Epithelial cell of esophagus (primary cell): ENCODE measurements at places on chromosomes 13 and 19.

DNA sequence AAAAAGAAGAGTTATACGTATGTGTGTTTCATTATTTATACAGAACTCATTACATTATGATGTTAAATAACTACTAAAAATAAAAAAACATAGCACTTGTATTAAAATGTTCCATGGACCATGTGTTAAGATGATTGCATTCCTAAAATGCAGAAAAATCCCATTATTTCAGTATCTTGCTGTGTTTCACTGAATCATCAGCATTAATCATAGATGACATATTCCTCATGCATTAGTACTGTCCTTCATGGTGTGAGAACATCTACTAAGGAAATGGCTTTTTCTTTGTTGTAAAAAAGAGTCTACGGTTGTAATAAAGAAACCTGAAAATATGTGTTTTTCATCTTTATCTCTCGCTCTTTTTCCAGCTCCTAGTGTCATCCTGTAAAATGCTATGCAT is 416.5 kb downstream of the FGF14 start:
- DNase-seq = peak; percentile 22

DNA sequence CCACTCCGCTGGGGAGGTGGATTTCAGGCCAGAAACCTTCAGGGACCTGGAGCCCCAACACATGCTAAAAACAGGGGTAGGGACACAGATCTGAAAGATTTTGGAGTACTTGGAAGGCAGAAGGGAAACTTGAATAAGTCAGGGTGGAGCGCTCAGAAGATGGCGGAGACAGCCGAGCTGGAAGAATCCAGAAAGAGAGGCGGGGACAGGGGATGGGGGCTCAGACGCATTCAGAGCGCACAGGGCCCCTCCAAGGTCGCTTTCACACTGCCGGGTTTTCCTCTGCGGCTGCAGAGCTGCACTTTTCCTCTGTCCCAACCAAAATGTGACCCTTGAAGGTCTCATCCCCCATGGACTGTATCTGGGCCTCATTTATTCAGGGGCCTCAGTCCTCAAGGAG is 56.9 kb downstream of the ERICH4 start:
- no peak for DNase-seq

DNA sequence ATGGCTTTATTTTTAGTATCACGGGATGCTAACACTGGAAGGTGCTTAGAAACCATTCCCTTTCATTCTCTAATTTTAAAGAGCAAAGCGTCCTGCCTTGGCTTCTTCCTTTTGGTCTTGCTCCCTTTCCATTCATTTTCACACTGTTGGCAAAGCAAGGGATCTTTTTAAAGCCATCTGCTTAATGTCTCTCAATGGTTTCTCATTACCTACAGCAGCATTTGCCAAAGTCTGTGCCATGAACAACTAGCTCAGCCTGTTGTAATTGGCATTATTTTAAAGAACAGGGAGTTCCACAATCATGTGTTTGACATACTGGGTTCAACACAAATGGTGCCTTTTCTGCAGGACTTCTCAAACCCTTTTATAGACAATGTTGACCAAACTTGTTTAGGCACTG is 444.3 kb downstream of the GPC6 start:
- no peak for DNase-seq

DNA sequence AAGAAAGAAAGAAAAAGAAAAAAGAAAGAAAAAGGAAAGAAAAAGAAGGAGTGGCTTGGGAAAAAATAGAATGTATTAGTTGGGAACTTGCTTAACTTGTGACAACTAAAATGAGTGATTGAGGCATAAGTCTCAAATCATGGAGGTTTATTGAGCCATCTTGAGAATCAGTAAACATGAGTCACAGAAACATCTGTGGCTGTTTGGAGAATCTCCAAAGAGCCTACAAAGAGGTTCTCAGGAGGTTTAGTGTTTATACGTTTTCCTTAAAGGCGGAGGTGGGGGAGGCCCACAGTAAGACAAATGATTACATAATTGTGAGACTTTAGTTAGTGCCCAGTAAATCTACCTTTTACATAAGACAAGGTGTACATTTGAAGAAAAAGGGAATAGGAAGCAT is 38.6 kb downstream of the WDR87 start:
- peak; percentile 85 for DNase-seq

DNA sequence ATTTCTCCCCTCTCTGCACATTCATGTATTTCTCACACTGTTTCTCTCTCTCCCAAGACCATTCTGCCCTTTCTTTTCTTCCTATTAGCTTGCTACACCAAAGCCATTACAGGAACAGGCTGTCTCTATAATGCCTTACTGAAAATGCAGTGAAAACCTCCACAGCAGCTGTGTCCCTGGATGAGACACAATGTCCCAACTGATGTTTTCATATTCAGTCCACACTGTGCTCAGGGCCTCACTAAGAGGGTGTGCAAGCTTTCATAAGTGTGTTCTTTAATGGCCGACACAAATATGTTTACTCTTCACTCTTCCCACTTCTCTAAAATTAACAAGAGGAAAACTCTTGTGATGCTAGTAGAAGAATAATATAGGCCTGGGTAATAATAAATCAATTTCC is 163.4 kb downstream of the KCTD12 start:
- DNase-seq = no peak

- peak; percentile 97 for DNase-seq
Observed at GRCh38 chr19:16330368-16330801, 5.8 kb downstream of the KLF2 start.

DNA sequence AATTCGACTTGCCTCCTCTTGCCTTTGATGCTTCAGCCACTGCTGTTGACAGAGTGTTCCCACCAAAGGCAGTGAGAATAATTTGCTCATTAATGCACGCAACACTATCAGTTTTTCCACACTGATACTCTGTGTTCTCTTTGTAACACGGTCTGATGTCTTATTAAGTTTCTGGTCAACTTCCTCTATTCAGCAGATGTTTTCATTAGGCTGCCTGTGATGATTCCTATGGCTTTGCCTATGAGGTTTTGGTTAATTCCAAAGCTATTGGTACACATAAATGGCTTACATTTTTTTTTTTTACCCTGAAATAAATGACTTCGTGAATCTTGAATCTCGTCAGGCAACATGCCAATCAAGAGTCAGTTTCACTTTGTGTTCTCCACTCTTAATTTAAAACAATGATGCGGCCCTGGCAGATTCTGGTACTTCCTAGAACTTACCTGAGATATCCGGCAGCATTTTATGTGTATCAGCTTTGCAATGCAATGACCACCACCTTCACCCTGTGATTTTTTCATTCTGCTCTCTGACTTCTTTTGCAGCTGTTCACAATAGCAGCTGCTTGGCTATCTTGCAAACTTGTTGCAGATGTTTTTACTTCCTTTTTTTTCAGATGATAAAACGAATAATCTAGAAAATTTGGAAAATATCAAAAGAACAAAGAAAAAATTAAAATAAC is 27.5 kb upstream of the KL start:
- DNase-seq = no peak

DNA sequence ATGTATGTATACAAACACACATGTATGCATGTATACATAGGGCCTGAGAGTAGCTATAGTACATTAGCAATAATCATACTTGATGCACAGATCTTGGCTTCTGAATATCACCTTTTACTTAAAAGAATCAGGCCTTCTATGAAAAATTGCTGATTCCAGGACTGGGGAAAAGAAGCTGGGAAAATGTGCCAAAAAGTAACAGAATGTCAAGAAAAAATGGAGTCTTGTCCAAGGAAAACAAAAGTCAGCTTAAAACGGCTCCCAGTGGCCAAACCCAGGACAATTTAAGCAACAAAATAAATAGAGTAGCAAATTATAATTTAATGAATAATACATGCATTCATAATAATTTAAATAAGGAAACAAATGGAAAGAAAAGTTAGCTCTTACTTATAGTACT is 2104.9 kb downstream of the PCDH9 start:
- DNase-seq = no peak

DNA sequence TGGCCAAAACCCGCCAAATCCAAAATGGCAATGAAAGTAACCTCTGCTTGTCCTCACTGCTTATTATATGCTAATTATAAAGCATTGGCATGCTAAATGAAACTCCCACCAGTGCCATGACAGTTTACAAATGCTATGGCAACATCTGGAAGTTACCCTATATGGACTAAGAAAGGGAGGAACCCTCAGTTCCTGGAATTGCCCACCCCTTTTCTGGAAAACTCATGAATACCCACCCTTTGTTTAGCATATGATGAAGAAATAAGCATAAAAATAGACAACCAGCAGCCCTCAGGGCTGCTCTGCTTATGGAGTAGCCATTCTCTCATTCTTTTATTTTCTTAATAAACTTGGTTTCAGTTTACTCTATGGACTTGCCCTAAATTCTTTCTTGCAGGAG is 269.8 kb downstream of the OLFM4 start:
- DNase-seq = no peak

DNA sequence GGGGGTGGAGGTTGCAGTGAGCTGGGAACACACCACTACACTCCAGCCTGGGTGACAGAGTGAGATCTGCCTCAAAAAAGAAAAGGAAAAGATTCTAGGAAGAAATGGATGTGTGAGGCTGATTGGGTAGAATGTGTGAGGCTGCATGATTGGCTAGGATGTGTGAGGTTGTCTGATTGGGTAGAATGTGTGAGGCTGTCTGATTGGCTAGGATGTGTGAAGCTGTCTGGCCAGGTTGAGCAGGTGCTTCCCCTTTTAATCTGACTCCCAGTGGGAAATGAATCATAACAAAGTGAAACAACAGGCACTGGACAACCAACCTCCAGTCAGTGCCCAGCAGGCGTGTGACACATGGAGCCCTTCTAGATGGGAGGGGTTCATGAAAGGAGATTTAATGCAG is 14.7 kb downstream of the C13orf46 start:
- DNase-seq = peak; percentile 62

GRCh38 chr13:31055589-31055988 is 106.1 kb downstream of the HSPH1 start:
- DNase-seq = no peak

DNA sequence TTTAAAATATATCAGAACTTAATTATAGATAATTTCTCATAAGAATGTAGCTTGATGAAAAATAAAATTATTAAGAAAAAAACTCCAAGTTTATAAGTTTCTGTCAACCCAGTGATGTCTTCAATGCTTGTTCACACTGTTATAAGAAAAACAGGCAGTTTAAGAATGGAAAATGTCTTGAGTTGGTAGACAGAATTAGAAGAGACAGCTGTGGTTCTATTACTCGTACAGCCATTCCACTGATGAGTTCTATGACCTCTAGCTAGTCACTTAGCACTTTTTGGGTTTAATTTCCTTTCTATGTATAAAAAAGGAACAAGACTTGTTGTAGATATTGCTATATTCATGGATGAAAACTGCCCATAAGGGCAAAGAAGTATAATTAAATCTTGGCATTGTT is 1013.1 kb upstream of the ATXN8OS start:
- DNase-seq = no peak

DNA sequence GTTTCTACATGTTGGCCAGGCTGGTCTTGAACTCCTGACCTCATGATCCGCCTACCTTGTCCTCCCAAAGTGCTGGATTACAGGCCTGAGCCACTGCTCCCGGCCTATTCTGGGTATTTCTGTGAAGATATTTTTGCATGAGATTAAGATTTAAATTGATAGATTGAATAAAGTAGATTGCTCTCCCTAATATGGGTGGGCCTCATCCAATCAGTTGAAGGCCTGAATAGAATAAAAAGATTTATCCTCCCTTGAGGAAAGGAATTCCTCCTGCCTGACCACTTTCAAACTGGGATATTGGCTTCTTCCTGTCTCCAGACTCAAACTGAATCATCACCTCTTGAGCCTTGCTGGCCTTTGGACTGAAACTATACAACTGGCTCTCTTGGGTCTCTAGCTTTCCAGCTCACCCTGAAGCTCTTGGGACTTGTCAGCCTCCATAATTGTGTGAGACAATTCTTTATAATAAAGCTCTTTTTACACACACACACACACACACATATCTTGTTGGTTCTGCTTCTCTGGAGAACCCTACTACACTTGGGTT is 36.1 kb upstream of the CXCL17 start:
- no peak for DNase-seq

GRCh38 chr19:18999016-18999758 is 34.1 kb downstream of the SUGP2 start:
- peak; percentile 14 for DNase-seq

GRCh38 chr19:34269968-34270621 is 15.7 kb downstream of the GARRE1 start:
- peak; percentile 68 for DNase-seq

DNA sequence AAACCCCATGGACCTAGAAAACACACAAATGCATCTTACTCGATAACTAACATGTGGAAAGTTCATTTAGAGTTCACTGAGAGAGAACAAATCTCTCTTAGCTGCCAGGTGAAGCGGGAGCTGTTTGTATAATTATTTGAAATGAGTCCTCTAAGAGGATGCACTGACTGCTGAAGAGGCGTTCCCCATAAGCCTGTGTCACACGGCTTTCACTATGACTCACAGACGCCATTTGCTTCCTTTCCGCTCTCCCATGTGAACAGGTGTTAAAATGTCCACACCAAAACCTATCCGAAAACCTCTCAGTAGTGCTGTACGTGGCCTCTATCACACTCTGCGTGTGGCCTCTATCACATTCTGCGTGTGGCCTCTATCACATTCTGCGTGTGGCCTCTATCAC is 101.8 kb downstream of the SOX1 start:
- DNase-seq = no peak

- peak; percentile 95 for DNase-seq
Observed at GRCh38 chr13:45209229-45209628, 8.4 kb upstream of the KCTD4 start.

DNA sequence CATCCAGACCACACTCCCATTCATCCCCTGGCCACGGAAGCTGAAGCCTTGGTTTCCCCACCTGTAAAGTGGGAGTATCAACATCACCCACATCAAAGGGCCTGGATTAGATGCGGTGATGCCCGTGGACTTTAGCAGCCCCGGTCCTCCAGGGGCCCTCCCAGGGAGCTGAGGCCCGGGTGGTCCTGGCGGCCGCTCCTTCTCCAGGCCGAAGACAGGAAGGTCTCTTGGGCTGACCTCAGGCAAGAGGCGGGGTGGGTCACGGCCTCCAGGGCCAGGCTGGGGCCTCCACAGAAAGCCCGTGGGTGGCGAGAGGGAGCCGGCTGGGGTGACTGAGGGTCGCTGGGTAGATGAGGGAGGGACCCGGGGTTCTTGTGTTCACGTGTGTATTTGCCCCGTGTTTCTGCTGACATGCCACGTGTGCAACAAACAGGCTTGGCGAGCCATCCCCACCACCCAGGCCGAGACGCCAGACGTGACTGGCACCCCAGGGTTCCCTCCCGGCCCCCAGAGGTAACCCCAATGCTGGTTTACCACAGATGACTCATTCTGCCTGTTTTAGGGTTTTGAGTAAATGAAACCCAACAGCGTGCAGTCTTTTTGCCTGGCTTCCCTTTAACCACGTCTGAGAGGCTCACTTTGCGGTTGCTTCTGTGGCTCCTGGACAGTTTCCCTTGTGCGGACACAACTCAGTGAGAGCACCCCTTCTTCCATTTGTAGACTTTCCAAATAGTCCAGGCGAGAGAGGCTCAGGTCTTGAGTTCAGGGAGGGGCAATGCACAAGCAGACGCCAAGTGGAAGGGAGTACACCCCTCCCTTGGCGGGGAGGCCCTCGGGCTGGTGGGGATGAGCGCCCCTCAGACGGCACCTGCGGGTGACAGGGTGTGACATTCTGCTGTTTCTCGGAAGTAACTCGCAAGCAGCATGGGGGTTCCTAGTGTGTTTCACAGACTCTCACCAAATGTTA is 42.9 kb downstream of the C13orf46 start:
- DNase-seq = no peak
